CD8-positive, alpha-beta memory T cell (primary cell): ENCODE measurements at places on chromosomes 11 and 22.

DNA sequence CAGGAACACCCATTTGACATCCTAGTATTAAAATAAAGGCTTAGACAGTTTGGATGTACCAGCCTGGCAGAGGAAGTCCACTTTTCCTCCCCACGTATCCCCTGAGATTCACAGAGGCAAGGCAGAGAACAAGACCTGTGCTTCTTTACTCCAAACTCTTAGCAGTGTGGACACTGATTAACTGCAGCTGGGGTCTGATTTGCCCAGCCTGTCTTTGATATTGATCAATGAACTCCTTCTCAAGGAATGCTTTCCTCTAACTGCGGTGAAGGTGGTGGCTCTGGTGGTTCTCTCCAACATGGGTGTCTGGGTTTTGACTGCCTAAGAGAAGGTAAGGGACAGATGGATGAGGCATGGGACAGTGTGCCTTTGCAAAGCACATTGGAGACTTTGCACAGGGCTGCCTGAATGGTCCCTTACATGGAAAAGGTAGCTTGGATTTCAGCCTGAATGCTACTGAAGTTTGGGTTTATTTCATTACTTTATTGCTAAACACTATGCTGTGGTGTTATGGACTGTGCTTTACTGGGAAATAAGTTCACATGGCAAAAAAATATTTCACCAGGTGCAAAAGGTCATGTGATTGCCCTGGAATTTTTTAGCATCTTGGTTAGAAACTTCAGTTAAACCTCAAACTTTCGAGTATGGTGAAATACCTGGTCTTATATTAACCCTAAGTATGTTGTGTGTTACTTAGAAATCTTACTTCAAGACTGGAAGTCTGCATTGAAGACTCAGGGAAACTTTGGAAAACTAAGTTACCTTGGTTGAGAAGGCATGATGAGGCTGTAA, 1.8 kb downstream of the GAS2 start:
- DNase-seq = no peak

GRCh38 chr11:95688015-95688414, 101.6 kb downstream of the FAM76B start:
- no peak for DNase-seq

- DNase-seq = peak; percentile 76
Observed at GRCh38 chr11:118304568-118305248, at the start of gene CD3E. TSS of gene CD3E (plus strand) at chr11:118304730. CDS start at chr11:118304953, 223 bp downstream.

GRCh38 chr11:58837707-58838388, 6.7 kb downstream of the GLYATL2 start:
- DNase-seq = no peak

GRCh38 chr11:132402071-132402684, 1031.8 kb downstream of the NTM start:
- no peak for DNase-seq
